Dorsolateral prefrontal cortex (tissue), 122 donors: ENCODE measurements at places on chromosomes 7 and 10. TPM values are rescaled to one million over a fixed set of nuclear protein-coding genes. Genes with fewer than 3 reads are reported as not detected.

The CPA1 gene
- not detected for total RNA-seq

The CUBN gene
- 2.1 TPM for total RNA-seq

The MRLN gene
- total RNA-seq, result not detected

The MGAM2 gene
- total RNA-seq, result not detected

The PIP gene
- total RNA-seq, result not detected

The OLAH gene
- not detected for total RNA-seq

The PNLIPRP3 gene
- not detected for total RNA-seq

The EIF3A gene
- total RNA-seq, result 72.6 TPM

The PCLO gene
- 102 TPM for total RNA-seq

The GIMAP6 gene
- total RNA-seq, result 12.0 TPM

The SHH gene
- total RNA-seq, result 4.6 TPM

The ANKRD61 gene
- total RNA-seq, result 0.61 TPM

The ABCB1 gene
- 28.5 TPM for total RNA-seq

The GLI3 gene
- 13.8 TPM for total RNA-seq

The PPP1R17 gene
- 0.47 TPM for total RNA-seq

The AKR1D1 gene
- not detected for total RNA-seq

The MMD2 gene
- total RNA-seq, result 11.9 TPM

The CYP26C1 gene
- total RNA-seq, result 0.52 TPM

The AGBL3 gene
- 5.7 TPM for total RNA-seq

The FAM241B gene
- 34.2 TPM for total RNA-seq

The DPYSL4 gene
- 52.1 TPM for total RNA-seq

The NKX1-2 gene
- 0.42 TPM for total RNA-seq

The NAT16 gene
- total RNA-seq, result 1.00 TPM

The LDB3 gene
- total RNA-seq, result 7.4 TPM

The EPO gene
- not detected for total RNA-seq

The PTTG1IP2 gene
- total RNA-seq, result not detected

The SLC26A3 gene
- total RNA-seq, result not detected

The GALNT11 gene
- total RNA-seq, result 70.2 TPM

The CHRM2 gene
- 7.5 TPM for total RNA-seq

The UPK3B gene
- 1.6 TPM for total RNA-seq

The CLCN1 gene
- total RNA-seq, result not detected

The SYT15B gene
- total RNA-seq, result 0.44 TPM

The CYP2C18 gene
- 0.35 TPM for total RNA-seq

The LRRC4 gene
- 94.8 TPM for total RNA-seq

The LIPN gene
- total RNA-seq, result not detected

The NCAPG2 gene
- 9.0 TPM for total RNA-seq

The ZNF777 gene
- 18.9 TPM for total RNA-seq

The HYAL4 gene
- not detected for total RNA-seq

The PTPRN2 gene
- 130 TPM for total RNA-seq

The MINDY4 gene
- total RNA-seq, result 20.6 TPM

The TACR2 gene
- total RNA-seq, result 0.46 TPM

The SFRP5 gene
- total RNA-seq, result 0.79 TPM

The PRSS58 gene
- not detected for total RNA-seq

The AP4M1 gene
- total RNA-seq, result 22.8 TPM

The C7orf33 gene
- total RNA-seq, result not detected

The POR gene
- 102 TPM for total RNA-seq

The ZNF503 gene
- total RNA-seq, result 9.7 TPM

The TYW1B gene
- 5.2 TPM for total RNA-seq

The MARVELD1 gene
- total RNA-seq, result 5.6 TPM

The SNX10 gene
- total RNA-seq, result 109 TPM

The NUTM2B gene
- total RNA-seq, result 1.8 TPM

The FOXP2 gene
- 3.3 TPM for total RNA-seq
